T-helper 1 cell (primary cell): ENCODE measurements at places on chromosomes 5 and 9.

DNA sequence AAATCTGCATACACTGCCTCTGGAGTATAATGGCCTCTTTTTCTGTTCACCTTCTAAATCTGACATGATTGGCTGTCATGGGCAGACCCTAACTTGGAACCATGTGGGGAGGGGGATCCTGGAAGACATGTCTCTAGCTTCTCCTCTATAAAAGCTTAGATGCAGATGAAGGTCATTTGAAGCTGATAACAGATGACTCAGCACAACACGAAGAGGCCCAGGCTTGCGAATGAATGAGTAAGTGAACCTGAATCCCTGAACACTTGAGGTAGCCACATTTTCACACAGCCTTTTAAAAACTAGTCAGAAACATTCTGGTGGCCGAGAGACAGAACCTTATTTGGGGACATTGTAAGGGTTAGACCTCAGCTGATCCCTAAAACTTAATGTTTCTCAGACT, 282.6 kb downstream of the ELAVL2 start:
- DNase-seq, result no peak

DNA sequence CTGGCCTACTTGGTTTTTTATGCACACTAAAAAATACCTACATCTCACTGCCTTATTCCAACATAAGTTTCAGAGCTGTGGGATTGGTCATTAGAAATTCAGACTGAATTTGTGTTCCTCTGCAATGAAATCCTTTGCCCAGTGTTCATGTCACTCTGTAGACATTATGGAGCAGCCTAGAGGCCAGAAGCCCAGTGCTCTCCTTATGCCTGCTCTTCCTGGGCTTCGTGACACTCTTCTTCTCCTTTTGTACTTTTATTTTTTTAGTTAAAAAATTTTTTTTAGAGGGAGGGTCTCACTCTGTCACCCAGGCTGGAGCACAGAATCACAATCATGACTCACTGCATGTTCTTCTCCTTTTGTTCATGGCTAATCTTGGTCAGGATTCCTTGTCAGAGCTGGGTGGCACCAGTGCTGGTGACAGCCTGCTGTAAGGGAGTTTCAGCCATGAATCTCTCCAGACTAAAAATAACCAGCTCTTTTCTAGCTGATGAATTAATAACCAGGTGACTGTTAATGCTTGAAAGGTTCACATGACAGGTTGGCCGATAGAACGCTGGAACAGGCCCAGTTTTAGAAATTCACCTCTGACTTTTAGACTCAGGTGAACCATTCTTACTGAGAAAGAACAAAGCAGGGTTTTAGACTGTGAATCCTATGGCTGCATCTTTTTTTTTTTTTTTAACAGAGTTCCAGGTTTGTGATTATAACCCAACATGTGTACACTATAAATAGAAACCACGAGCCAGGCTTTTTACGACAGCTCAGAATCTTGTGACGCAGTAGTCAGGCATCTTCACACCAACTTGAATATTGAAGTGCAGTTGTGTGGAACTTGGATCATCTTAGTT, 34.1 kb upstream of the C5orf47 start:
- no peak for DNase-seq

DNA sequence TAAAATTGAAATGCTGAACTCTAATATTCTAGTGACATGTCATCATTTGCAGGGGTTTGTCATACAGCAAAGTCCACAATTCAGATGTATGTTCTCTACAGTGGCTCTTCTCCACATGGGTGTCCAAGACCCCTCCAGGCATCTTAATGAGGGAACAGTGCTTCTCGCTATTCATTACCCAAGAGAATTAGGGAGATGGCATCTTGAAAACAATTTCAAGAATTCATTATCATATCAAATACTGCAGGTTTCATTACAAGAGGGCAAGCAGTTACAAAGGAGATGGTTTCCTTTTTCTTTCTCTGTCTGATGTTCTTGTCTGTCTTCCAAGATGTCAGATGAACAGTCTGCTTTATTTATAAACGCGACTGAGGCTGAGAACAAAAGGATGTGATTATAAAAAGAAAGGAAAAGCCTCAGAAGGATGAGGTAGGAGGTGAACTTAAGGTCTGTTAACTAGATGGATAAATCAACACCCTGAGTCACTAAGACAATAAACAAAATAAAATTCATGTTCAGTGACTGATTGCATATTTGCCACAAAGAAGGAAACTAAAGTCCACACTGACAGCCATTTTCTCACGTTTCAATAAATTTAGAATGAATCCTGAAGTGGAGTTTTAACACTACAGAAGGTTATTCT, 326.7 kb upstream of the EFNA5 start:
- no peak for DNase-seq

- no peak for DNase-seq
Measured at GRCh38 chr5:169020102-169020501, 280.8 kb downstream of the SLIT3 start.

GRCh38 chr9:86185872-86186271, 73.6 kb downstream of the C9orf153 start:
- no peak for DNase-seq

GRCh38 chr5:16944816-16945562, 8.9 kb upstream of the MYO10 start:
- DNase-seq, result no peak

DNA sequence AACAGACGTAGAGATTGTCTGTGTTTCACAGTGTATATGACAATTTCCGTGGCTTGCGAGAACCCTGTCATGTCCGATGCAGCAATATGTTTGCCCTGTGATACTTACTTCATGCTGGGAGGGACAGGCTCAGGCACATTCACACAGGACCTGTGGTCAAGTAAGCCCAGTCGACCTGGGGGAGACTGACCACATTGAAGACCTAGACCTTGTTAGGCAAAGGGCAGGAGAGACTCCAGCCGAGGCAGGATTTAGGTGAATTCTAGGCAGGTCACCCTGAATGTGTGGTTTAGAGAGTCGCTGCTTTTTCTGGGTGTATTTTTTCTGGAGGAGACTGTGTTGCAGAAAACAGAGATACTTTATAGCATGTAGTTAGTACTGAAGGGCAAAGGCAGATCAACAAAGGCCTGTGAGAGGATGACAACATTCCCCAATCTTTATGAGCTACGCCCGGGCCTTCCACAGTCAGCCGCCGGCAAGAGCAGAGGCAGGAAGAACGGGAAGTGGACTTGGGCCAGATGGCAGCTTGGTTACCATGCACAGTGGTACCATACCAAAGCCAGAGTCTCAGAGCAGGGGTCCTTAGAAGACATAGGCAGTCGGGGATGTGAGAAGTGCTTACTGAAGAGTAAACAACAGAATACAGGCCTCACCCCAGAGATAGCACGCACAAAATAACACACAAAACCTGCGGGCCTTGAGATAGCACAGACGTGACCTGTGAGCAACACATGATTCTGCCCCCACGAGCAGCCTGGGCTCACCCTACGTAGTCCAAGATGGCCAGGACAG, 220.7 kb downstream of the CACNA1B start:
- no peak for DNase-seq
